ENCODE measurements at places on chromosomes 3 and 15.
A peak's percentile ranks its signal among the peaks of the same experiment; 100 is the strongest.

- DNase-seq = no peak
These were observed 129.6 kb downstream of the FILIP1L start for GRCh38 chr3:99984668-99985067.

GRCh38 chr15:42079401-42079908, 14.9 kb downstream of the PLA2G4D start:
- peak; percentile 67 for DNase-seq

- DNase-seq = no peak
These were observed 942.4 kb downstream of the FHIT start for GRCh38 chr3:60308808-60309207.

- DNase-seq = no peak
These were observed 41.5 kb downstream of the RBP2 start for GRCh38 chr3:139434764-139435307.

- no peak for DNase-seq
These were observed 11.2 kb downstream of the ALDH1A3 start for GRCh38 chr15:100890850-100891249.

DNA sequence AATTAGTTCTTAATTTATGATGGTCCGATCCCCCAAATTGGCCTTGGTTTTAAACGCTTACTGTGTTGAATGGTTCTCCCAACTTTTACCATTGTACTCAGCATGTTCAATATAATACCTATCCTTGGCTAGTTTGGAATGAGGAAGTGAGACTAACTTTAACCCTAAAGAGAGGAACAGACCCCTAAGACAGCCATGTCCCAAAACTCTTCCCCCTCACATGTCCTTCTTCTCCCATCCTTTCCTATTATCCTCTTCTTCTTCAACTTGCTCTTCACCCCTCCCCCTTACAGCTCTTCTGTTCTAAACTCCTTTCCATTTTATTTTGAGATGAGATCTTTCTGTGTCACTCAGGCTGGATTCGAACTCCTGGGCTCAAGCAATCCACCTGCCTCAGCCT, 116.5 kb downstream of the RBMS3 start:
- DNase-seq = no peak

DNA sequence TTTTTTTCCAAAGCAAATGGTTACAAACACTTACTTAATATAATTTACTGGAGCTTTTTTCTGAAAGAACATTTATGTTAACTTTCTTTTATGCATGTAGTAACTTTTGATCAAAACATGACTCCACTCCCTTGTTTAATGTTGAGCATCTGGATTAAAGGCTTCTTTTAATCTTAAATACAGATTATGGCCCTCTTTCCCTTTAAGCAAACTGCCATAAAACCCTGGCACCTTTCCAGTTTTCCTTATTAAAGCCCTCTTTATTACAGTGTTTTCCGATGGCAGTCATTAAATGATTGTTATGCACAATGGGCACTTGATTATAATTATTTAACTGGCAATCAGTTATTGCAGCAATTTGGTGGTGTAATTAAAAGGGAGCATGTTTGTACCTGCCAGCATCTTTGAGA, 167.0 kb downstream of the VGLL4 start:
- no peak for DNase-seq

- DNase-seq = peak; percentile 52
These were observed 1.4 kb upstream of the GRM2 start for GRCh38 chr3:51705276-51706020.

GRCh38 chr3:176855901-176856486, 341.3 kb downstream of the TBL1XR1 start:
- DNase-seq = no peak

DNA sequence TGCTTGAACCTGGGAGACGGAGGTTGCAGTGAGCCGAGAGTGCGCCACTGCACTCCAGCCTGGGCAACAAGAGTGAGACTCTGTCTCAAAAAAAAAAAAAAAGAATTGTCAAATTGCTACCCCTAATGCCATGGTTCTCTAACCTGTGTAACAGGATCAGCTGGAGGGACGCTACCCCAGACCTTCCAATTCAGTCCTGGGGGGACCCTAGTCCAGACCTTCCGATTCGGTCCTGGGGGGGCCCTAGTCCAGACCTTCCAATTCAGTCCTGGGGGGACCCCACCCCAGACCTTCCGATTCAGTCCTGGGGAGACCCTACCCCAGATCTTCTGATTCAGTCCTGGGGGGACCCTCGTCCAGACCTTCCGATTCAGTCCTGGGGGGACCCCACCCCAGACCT, 29.8 kb upstream of the MUC20 start:
- no peak for DNase-seq

DNA sequence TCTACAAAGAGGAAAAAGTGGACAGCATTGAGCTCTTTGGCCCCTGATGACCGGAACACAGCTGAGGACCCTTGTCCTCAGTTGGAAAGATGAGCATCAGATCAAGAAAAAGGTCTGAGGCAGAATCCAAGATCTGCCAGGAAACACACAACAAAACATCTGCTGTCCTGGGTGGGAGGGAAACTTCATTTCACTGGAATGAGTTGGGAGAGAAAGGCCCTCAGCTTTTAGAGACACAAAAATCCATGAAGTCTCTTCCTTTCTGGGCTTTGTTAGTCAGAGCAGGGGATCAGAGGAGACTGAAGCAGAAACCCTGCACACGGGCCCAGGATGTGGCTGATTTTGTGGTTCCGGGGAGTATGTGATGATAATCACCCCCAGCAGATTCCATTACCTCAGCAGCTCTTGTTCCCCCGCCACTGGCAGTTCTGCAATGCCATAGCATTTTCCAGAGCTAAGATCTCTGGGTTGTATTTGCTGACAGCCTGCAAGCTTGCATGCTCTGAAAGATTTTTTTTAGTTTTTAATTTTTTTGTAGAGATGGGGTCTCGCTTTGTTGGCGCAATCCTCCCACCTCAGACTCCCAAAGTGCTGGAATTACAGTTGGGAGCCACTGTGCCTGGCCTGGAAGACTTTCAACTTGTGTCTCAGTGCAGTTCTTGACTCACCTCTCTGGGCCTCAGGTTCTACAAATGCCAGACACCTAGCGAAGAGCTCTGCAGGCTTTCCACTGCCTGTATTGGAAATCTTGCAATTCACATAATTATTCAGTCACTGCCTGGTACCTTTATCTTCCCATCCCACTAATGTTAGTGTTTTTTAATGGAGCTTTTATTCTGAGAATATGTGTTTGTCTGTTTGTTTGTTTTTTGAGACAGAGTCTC, 5.8 kb upstream of the TATDN2 start:
- no peak for DNase-seq

- no peak for DNase-seq
These were observed 8.8 kb downstream of the BCL2A1 start for GRCh38 chr15:79962178-79962577.

- DNase-seq = no peak
These were observed 190.9 kb downstream of the NR2F2 start for GRCh38 chr15:96521386-96521785.

- no peak for DNase-seq
These were observed 185.2 kb downstream of the FOXP1 start for GRCh38 chr3:71398157-71398836.

DNA sequence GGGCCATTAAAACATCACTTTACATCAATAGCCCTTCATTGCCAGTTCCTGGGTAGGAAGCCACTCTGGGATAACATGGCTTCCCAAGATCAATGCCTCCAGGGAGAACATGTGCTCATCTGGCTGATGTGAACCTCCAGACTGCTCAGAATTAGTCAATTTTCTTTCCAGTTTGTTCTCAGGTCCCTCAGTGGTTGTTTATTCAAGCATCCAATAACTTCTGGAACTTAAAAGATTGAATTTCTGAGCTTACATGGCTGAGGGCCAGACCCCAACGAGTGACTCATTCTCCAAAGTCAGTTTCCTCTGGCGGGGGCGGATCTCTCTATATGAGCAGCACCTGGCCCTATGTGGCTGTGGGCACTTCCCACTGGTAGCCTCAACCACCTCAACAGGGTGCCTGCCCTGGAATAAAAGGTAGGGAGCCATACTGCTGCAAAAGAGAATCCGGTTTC, 34.0 kb downstream of the LYZL4 start:
- DNase-seq = no peak

DNA sequence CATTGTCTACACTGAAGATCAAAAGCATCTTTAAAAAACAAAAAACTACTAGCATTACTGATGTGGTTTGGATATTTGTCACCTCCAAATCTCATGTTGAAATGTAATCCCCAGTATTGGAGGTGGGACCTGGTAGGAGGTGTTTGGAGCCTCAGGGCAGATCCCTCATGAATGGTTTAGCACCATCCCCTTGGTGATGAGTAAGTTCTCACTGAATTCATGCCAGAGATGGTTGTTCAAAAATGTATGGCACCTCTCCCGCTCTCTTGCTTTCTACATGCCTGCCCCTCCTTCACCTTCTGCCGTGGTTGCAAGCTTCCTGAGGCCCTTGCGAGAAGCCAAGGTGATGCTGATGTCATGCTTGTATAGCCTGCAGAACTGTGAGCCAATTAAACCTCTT, 136.6 kb upstream of the FHIT start:
- DNase-seq = no peak

GRCh38 chr3:159913712-159914414, 74.8 kb upstream of the IL12A start:
- no peak for DNase-seq

GRCh38 chr15:73571346-73571745, 61.8 kb downstream of the NPTN start:
- no peak for DNase-seq

- DNase-seq = no peak
These were observed 330.3 kb upstream of the CTNNB1 start for GRCh38 chr3:40869013-40869412.

DNA sequence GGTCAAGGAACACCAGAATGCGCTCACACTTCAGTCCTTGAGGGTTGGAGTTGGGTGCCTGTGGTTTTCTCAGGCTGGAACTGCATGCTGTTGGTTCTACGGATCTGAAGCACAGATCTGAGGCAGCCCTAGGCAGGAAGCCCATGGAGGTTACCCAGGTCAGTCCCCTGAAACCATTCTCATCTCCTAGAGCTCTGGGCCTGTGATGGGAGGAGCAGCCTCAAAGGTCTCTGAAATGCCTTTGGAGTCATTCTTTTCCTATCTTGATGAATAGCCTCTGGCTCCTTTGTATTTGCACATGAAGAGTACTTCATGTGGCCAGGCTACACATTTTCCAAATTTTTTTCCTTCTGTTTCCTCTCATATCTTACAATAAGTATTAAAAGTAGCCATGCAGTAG, 179.3 kb upstream of the UBE2E1 start:
- DNase-seq = no peak

GRCh38 chr3:45180051-45180450, 33.9 kb upstream of the CDCP1 start:
- DNase-seq = no peak

DNA sequence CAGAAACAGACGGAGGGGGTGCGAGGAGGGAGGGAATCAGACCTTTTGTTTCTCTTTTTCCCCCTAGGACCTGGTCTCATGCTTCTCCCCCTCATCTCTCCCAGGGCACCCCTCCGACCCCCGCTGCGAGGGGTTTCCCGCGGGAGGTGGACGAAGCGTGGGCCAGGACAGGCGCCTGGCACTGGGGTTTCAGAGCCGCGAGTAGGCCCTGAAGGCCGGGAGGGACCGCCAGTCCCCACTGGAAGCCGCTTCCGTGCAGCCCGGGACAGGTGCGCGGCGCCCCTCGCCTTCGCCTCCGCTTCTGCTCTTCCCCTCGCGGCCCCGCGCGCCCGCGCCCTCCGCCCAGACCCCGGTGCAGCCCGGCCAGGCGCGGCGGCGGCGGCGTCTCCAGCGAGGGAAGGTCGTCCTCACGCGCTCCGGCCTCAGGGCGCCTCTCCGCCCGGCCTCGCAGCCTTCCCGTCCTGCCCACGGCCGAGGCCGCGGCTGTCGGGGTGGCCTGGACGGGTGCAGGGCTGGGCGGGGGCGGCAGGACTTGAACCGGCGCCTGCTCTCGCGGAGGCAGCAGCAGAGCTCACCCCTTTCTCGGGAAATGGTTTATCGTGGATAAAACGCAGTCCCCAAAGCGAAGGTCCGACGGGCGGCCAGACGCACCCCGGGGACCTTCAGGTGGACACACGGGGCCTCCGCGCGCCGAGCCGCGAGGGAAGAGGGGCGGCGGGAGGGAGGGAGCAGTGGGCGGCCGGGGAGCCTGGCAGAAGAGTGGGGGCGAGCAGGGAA, 31.5 kb upstream of the ADAMTS17 start:
- no peak for DNase-seq

- no peak for DNase-seq
These were observed 12.6 kb upstream of the CGNL1 start for GRCh38 chr15:57363661-57364060.

- peak; percentile 59 for DNase-seq
These were observed 37.2 kb upstream of the SLCO2A1 start for GRCh38 chr3:134066651-134067530.

DNA sequence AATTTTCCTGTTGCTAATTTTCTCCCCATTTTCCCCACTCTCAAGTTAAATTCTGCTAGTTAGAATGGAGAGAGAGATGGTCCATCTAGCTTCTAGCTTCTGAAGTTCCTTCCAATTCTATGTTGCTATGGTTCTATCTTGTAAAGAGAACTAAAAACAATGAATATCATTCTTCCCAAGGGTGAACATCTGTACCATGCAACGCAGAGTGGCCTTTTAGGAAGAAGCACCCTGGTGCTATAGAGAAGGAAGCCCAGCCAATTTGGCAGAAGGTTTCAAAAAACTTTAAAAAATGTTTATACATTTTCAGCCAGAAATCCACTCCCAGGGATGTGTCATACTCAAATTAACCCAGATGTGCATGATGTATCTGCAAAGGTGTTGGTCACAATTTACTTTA, 149.1 kb downstream of the SEMA6D start:
- DNase-seq = no peak

DNA sequence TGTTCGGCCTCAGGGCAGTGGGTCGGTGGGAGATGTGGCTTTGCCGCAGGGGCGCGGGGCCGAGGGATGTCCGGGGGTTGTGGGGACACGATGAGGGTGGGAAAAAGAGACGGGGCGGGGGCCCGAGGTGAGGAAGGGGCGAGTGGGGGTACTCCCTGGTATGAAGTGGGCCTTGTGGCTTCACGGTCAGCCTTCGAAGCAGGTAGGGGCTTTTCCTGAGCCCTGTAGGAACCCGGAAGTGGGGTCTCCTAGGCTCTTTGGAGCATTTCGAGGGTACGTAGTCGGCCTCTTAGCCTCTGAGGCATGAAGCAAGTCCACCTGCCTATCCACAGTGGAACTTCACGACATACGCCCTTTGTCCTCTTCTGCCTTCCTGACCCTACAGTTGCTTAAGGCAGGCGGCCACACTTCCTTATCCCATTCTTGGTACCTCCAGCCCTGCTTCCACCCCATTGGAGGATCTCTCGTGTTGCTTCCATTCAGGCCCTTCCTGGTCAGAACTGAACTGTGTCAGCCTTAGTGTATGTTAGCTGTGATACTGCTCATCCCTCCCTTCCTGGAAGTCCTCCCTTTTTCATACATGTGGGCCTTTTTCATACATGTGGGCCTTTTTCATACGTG, 389 bp downstream of the ARPC4 start:
- no peak for DNase-seq
